ENCODE measurements at places on chromosomes 6 and 20.

GRCh38 chr6:6003621-6004366 is 2.9 kb downstream of the NRN1 start:
- DNase-seq: peak; percentile 61

DNA sequence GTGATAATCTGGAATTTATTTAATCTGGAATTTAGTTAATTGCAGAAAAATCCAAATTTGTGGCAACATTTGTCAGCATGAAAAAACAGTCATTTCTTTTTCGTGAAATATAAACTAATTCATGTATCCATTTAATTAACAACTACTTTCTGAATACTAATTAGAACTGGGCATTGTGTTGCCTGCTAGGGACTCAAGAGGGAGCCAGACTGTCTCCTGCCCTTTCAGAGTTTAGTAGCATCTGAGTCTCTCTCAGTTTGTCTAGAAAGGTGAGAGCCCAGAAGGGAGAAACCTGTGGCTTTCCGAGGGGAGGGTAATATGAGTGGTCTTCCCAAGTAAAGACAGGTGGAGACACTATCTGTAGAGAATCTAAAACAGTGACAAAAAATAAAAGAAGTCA is 210.9 kb upstream of the HDDC2 start:
- DNase-seq: no peak

DNA sequence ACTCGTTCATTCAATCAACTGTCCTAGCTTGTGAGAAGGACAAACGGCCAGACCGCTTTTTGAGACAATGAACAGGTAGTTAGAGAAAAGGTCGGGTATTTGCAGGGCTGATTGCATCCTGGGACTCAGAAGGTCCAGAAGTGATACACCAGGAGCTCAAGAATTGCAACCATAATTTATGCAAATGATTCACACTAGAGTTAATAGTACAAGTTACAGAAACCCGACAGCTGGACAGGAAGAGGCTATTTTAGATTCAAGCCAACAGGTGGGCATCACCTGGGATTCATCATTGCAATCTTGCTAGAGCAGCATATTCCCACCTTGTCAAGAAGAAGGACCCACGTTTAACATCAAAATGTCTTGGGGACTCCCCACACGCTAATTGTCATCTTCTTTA is 83.5 kb downstream of the TNFAIP3 start:
- DNase-seq: no peak

DNA sequence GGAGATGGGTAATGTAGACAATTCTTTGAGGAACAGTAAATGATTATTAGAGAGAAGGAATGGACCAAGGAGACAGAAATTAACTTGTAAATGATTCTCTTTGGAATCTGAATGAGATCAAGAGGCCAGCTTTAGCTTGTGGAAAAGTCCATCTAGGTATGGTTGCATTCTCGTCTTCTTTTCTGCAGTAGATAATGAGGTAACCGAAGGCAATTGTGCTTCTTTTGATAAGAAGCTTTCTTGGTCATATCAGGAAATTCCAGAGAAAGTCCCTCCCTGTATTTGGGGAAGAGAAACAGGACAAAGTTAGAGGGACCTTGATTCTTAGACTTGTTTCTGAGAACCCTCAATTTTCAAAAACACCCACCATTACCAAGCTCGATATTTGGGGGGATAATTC is 109.1 kb upstream of the PRSS16 start:
- no peak for DNase-seq

GRCh38 chr6:31397901-31398525 is 5.4 kb upstream of the MICA start:
- no peak for DNase-seq

DNA sequence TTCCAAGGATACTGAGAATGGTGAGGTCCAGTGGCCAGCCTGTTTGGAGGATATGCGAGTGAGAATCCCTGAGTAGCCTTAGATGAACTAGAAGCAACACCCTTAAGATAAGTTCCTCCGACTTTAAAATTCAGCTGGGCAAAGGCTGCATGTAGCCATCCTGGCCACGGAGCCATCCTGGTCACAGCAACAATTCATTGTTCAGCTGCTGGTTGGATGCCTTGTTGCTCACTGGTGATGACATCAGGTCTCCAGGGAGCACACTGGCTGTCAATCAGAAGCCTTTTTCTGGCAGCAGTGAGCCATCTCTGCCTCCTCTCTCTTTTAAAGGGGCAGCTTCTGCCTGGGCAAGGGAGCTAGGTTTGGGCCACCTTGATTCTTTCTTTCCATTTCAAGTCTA is 22.4 kb upstream of the RIMS4 start:
- DNase-seq: no peak

DNA sequence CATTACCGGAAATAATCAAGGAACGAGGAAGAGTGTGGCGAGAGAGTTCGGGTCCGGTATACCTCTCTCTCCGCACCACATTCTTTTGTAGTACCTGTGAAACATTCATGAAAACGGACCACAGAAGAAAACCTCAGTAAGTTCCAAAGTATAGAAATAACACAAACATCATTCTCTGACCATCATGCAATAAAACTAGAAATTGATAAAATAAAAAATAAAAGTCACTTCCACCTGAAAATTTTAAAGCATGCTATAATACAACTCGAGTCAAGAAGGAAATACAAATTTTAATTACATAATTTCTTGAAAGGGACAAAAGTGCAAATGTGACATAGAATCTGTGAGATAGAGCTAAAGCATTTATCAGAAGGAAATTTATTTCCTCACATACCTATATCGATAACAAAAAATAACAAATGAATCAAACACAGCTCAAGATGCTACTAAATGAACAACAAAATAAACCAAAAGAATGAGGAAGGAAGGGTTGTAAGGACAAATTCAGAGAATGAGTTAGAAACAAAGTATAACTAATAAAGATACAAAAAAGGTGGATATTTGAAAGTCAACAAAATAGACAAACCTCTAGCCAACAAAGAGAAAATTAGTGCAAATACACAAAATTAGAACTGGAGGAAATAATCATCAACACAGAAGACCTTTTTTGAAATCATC is 84.2 kb downstream of the TRIM27 start:
- no peak for DNase-seq

- no peak for DNase-seq
These were observed 586.5 kb upstream of the EPHA7 start for GRCh38 chr6:94005835-94006234.

GRCh38 chr6:112040956-112041355 is 12.9 kb upstream of the CCN6 start:
- no peak for DNase-seq

DNA sequence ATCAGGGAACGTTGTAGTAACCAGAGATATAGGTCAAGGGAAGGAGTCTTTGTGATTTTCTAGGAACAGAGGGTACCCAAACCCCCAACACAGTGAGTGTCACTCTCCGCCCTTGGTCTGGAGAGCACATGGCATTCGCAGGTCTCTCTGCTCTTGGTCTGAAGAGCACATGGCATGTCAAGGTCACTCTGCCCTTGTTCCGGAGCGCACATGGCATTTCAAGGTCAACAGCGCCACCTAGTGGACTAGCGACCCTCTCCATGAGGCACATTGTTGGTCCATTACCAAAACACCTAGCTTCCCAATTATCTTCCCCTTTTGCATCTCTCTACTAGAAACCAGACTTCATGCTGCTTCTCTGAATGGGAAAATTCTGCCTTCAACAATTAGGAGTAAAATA is 260.0 kb downstream of the C6orf118 start:
- no peak for DNase-seq

DNA sequence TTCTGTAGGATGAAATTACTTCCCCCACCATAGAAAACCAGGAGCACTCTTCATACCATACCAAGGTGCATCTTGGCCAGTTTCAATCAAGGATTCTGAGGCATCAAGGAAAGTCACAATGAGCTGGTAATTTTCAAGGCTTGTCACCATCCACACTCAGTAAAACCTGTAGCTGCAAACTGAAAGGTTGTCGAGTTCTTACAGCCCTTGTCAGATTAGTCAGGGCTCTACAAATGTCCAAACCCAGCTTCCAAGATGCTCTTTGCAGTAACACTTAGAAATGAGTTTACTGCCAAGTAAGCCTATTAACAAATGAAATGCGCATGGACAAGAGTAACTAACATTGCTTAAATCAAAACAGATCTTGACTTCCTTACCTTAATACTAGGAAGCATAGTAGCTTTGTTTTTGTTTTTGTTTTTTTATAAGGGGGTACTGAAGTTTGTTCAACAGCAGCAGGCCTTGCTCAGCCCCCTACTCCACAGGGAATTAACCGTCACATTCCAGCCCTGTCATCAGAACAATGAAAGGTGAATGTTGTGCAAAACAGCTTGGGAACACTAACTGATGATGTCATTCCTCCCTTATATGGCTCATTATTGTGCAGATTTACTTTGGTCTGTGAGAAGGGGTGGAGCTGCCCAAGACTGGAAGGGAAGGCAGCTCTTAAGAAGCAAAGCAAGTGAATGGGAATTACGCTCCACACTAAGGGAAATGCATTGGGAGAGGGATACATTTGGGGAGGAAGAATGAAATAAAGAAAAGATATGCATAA is 49.9 kb upstream of the TMEM30A start:
- DNase-seq: no peak

- no peak for DNase-seq
These were observed 27.7 kb downstream of the ZBP1 start for GRCh38 chr20:57592263-57593092.

DNA sequence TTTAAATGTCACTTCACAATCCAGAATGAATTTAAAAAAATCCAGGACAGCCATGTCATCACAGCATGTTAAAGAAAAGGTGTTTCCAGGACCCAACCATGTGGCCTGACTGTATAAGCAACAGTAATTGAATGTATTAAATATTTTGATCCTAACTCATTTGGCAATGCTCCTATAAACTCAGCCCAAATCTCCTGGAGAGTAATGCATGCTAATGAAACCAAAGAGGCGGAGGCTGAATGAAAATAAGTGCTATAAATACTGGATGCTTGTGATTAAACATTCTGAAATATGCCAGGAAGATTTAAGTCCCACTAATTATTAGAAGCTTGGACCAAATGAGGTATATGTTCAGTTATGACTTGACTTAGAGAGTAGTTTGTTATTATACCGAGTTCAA is 486.8 kb downstream of the FRK start:
- DNase-seq: no peak

- no peak for DNase-seq
These were observed 16.7 kb upstream of the TGM6 start for GRCh38 chr20:2364044-2364443.

- no peak for DNase-seq
These were observed 9.2 kb downstream of the BEND3 start for GRCh38 chr6:107106165-107106564.

DNA sequence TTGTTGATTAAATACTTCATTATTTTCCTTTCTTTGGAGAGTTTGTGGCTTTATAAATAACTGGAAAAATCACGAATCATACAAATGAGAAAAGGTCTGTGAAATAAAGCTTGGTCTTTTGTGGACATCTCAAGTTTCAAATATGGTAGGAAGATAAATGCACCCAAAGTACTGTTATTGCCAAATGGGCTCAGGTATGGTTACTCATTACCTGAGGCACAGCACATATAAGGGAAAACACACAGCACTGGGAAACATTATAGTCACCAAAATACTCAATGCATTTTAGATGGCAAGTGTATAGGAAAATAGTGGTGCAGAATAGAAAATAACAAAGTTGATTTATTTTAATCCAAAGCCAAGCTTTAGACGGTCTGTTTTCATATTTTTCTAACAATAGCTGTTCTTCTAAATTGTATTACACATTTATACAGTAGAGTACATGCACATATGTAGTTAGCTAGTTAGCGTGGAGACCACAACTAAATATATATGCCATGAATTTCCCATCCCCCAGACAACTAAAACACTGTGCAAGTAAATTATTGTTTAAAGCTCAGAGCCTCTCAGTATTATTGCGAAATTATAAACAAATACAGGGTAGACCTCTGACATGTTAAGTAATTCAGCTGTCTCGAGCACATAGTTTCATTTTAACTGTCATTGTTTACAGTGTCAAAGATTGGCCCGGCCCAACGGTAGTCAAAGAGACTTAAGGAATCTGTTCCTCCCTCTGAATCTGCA is 336.0 kb downstream of the SYNE1 start:
- no peak for DNase-seq

DNA sequence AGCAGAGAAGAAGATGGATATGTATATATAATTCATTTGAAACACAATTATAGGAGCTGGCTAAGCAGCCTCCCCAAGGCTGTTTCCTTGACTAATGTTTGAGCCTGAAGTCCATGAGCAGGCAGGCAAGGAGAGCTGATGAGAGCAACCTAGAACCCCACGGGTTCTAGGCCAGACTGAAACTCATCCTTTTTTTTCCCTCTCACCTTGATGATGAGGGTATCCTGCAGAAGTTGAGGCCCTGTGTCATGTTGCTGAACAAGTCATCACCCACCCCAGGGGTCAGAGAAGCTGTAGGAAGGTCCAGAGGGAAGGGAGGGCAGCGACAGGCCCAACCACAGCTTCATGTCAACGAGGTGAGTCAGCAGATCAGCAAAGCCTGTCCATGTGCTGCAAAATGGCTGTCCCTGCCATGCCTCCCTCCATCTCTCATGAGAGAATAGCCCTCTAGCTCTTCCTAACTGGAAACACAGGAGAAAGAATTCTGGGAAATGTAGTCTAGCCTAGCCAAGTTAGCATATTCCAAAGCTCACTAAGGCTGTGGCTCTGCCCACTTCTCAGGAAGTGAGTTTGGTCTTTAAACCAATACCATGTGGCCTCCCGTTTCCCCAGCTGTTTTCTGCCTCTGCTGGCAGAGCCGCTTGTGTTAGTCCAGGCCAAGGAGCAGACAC is 91.3 kb upstream of the DTNBP1 start:
- no peak for DNase-seq

DNA sequence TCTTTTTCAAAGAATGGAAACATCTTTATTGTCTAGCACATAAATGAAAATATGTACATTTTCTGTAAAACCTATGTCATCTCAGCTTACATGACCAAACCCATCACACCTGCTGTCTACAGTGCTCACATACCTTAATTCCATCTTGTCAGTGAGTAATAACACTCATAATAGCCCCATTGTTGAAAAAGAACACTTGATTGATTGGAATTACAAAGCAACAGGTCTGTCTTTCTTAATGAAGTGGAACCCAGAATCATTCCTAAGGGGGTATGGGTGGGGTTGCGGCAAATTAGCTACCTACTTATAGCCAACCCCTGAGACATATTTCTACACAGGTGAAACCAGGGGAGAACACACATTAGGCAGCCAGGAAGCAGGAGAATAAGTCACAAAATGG is 20.2 kb downstream of the ADGRF4 start:
- no peak for DNase-seq

- no peak for DNase-seq
These were observed 30.4 kb downstream of the ADGRF5 start for GRCh38 chr6:46891252-46891795.

DNA sequence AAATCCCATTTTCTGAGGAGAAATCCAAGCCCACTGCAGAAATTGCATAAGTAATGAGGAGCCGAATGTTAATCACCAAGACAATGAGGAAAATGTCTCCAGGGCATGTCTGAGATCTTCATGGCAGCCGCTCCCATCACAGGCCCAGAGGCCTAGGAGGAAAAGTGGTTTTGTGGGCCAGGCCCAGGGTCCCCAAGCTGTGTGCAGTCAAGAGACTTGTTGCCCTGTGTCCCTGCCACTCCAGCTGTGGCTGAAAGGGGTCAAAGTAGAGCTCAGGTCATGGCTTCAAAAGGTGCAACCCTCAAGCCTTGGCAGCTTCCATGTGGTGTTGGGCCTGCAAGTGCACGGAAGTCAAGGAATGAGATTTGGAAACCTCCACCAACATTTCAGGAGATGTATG is 276.6 kb downstream of the KHDRBS2 start:
- no peak for DNase-seq

GRCh38 chr6:141212296-141212695 is 920.4 kb upstream of the GJE1 start:
- no peak for DNase-seq
